CD8-positive, alpha-beta memory T cell (primary cell): ENCODE measurements at places on chromosomes 2 and 18.

GRCh38 chr2:241072553-241073165 lies 29.4 kb downstream of the MTERF4 start:
- no peak for DNase-seq

DNA sequence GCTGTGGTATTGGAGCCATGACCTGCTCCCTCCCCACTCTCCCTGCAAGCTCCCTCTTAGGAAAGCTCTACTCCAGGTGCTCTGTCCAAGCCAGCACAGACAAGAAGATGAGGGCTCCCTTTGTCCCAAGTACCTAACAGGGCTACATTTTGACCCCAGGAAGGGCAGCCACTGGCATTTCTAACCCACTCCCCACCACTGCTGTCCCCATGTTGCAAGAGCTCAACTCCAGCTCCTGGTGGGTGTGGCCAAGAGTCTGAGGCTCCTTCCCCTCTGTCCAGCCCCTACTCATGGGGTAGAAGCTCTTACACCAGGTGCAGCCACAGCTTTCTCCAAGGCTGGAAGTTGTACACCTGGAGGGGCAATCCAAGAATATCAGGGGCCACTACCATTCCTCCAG lies 127.0 kb upstream of the NPAS2 start:
- no peak for DNase-seq

DNA sequence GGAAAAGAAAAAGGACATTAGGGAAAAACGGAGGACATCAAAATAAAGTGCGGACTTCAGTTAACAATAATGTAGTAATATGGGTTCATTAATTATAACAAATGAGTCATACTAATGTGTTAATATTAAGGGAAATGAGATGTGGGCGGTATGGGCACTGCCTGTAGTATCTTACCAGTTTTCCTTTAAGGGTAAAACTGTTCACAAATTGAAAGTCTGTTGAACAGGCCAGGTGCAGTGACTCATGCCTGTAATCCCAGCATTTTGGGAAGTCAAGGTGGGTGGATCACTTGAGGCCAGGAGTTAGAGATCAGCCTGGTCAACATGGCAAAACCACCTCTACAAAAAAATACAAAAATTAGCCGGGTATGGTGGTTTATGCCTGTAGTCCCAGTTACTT lies 56.8 kb upstream of the PMAIP1 start:
- DNase-seq: no peak

GRCh38 chr18:76923485-76924085 lies 101.2 kb downstream of the ZNF236 start:
- DNase-seq: no peak

DNA sequence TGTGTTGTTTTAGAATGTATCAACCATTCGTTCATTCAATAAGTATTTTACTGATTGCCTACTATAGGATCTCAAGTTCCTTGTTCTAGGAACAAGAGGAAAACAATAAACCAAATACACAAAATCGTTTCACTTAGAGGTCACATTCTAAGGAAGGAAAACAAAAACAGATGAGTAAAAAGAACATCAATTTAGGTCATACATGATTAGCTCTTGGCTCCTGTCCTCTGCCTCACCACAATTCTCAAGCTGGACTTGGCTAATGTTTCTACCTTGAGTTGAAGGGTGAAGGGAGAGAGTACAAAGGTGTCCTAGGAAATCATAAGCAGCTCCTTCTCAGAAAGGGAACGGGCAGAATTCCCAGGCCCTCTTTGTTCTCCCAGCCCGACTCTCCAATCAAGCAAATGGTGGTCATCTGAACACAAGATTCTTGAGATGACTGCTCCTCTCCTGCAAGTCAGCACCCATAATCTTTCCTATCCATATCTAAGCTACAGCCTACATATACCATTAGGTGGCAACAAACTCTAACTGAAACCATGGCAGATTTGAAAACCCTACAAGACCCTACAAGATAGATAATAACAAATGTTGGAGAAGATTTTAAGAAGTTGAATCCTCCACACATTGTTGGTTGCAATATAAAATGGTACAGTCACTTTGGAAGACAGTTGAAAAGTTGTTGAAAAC lies 76.0 kb downstream of the CBLN2 start:
- DNase-seq: no peak

DNA sequence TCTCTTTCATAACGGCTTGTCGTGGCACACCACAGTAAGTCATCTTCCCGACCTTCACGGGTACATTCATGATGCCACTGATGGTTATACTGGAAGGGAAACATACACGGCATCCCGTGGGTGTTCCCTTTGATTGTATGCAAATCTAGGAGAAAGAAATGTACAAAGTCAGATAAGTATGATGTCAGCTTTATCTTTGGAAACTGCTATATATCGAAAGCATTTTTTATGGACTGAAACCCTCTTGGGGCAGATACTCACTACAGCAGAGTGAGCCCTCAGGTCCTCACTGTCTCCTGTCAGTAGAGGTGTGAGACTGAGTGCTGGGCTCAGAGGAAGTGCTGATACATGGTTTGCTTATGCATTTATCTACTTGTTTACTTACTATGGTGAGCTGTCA lies 20.4 kb downstream of the PLA2R1 start:
- no peak for DNase-seq

GRCh38 chr2:20456636-20457426 lies 10.0 kb downstream of the RHOB start:
- DNase-seq: no peak
